T-helper 17 cell (primary cell): ENCODE measurements at places on chromosomes 2 and 18. TPM values are rescaled to one million over a fixed set of nuclear protein-coding genes. Genes with fewer than 3 reads are reported as not detected.

DNA sequence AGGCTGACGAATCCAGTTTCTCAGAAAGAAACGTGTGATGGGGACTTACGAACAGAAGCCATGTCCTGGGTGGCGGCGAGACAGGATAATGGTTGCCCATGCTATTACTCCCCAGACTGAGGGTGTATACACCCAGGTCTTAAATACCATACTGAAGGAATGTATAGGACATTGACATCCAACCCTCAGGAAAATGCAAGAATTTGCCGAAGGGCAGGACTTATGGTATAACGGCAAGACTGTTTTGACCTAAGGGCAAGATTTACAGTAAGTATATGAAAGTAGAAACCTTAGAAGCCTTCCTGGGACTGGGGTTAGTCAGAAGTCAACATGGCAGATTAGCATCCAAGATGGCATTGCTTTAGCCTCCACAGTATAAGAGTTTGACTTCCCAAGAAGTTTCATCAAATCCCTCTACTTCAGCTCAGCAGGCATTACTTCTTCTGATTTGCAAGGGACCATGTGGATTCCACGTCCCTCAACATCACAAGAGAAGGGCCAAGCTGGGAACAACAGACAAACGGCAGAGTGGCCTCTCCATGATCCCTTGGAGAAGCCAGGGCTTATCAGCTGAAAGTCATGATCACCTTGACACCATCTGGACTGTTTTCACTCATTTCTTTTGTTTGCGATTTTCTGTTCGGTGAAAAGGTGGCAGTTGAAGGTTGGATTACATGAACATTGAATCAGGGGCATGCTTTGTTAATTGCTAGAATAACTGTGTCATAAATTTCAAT is 21.1 kb downstream of the ST3GAL5 start:
- DNase-seq, result no peak

- peak; percentile 12 for DNase-seq
Observed at GRCh38 chr2:240983361-240983995, 14.9 kb upstream of the SNED1 start.

GRCh38 chr2:207758025-207758424 is 11.7 kb downstream of the FZD5 start:
- no peak for DNase-seq

DNA sequence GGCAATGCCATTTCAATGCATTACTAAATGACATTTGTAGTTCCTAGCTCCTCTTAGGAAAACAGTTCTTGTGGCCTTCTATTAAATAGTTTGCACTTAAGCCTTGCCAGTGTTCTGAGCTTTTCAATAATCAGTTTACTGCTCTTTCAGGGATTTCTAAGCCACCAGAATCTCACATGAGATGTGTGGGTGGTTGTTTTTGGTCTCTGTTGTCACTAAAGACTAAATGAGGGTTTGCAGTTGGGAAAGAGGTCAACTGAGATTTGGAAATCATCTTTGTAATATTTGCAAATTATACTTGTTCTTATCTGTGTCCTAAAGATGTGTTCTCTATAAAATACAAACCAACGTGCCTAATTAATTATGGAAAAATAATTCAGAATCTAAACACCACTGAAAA is 45.3 kb downstream of the HADHB start:
- no peak for DNase-seq

GRCh38 chr2:190996338-190996946 is 17.5 kb downstream of the STAT1 start:
- no peak for DNase-seq

- no peak for DNase-seq
Observed at GRCh38 chr18:67513280-67513679, 3.2 kb downstream of the DSEL start.

DNA sequence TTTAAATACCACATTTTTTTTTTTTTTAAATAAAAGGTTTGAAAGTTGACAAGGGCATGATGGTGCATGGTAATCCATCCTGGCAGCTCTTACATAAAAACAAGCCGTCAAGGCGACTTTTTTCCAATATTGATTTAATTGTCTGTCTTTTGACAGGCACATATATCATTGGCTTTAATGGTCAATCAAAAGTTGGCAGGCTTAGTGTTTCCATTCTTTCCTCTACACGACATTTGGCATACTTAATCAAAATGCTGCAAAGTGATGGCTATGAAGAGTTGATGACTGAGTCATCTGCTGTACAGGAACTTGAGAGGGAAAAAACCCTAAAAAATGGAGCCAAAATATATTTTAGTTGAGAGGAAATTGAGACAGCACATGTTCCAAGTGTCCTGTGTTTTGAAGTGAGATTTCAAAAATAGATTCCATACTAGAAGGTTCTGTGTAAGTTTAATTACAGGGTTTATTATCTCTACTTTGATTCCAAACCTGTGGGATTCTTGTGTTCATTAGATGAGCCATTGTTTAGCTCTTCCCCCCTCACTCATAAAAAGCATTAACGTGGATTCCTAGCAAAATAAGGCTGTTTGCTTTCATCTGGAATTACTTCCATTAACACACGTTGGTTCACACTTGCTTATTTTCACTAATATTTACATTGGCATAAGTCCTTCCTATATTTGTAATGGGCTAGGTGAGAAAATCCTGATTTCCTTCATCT is 3.2 kb downstream of the TSHZ1 start:
- no peak for DNase-seq

- no peak for DNase-seq
Observed at GRCh38 chr2:174059178-174059883, 94.2 kb upstream of the SP3 start.

GRCh38 chr18:23529604-23530003 is 26.3 kb downstream of the RMC1 start:
- DNase-seq, result no peak

DNA sequence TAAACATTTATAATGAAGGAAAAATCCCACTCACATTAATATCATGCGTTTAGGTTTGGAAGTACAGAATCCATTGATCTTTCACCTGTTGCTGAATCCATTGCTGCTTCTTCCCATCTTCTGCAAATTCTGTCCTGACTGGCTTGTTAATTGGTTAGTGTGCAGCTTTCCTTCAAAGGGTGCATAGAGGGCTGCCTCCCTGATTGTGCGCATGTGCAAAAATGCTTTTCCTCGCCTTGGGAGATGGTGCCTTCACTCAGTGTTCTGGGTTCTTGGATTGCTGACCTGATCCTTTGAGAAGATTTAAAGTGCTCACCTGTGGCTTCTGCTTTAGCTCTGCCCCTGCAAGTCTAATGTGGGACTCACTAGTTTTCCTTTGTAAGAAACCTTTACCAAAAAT is 231.2 kb downstream of the SNTG2 start:
- no peak for DNase-seq

SH3BP4 gene
- 0.94 TPM for total RNA-seq

ACMSD gene
- not detected for total RNA-seq

CLK1 gene
- 1,052 TPM for total RNA-seq

SALL3 gene
- total RNA-seq, result not detected

NEU4 gene
- 9.4 TPM for total RNA-seq

TCF7L1 gene
- not detected for total RNA-seq

CABLES1 gene
- not detected for total RNA-seq
